ENCODE measurements at places on chromosomes 7 and 10. TPM values are rescaled to one million over a fixed set of nuclear protein-coding genes. Genes with fewer than 3 reads are reported as not detected.

The CNOT4 gene
- total RNA-seq, result 10.9 TPM

The METTL27 gene
- total RNA-seq, result 1.5 TPM

The ANLN gene
- total RNA-seq, result 15.4 TPM

The SHH gene
- total RNA-seq, result 4.5 TPM

The PTPRN2 gene
- 2.4 TPM for total RNA-seq

The NKX2-3 gene
- not detected for total RNA-seq

The MKX gene
- 3.2 TPM for total RNA-seq
